H1 (cell line): ENCODE measurements at places on chromosomes 2 and 18.
A peak's percentile ranks its signal among the peaks of the same experiment; 100 is the strongest.

DNA sequence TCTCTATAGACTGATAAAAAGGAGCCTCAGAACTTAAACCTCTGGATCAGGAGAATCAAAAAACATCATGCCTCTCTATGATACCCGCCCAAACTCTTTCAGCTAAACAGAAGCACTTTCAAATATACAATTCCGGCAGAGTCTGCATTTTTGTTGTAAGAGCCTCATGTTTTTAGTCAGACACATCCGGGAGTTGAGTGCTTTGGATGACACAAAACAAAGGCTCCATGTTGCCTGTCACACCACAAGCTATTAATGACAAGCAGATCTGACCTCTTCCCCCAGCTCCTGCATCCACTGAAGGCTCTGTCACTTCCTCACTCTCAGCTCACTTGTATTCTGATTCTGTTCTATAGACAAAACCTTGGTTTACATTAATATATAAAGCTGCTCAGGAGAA lies 33.2 kb downstream of the SLC38A11 start:
- H3K4me3 ChIP-seq, result no peak overlapping the region
- no peaks in the 10 kb centered on the region for H3K27me3 ChIP-seq

DNA sequence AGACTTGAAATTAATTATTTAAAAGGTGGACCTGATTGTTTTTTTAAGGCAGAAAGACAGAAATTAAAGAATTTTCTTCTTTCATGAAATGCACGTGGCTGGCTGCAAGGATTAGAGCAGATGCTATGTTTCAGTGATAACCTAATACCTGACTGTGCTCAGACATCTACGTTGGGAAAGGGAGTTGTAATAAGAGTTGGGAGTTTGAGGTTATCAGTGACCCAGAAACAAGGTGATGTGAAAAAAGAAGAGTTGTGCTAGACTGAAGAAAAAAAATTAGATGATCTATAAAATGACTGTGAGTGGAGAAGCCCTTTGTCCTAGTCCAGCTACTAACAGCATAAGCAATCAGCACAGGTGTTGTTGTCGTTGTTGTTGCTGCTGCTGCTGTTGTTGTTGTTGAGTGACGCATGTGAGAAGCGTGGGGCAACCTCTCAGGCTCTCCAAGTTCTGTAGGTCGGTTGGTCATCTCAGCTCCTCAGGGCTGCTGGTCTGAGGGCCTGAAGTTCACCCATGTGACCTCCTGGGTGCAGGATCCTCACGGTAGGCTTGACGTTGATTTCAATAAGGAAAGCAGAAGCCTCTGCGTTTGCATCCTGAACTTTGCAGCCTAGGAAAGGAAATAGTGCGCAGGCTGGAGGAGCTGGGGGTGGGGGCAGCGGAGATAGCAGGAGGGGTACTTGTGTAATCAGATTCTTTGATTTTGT lies 7.6 kb downstream of the POU3F3 start:
- peaks cover 21% of the 10 kb centered on the region for H3K4me1 ChIP-seq
- no peaks in the 10 kb centered on the region; the same call in 1 of the 2 replicates for H3K36me3 ChIP-seq
- no peak for DNase-seq
- no peak overlapping the region for H3K27ac ChIP-seq
- H3K4me3 ChIP-seq, result peak overlapping the region; percentile 47

DNA sequence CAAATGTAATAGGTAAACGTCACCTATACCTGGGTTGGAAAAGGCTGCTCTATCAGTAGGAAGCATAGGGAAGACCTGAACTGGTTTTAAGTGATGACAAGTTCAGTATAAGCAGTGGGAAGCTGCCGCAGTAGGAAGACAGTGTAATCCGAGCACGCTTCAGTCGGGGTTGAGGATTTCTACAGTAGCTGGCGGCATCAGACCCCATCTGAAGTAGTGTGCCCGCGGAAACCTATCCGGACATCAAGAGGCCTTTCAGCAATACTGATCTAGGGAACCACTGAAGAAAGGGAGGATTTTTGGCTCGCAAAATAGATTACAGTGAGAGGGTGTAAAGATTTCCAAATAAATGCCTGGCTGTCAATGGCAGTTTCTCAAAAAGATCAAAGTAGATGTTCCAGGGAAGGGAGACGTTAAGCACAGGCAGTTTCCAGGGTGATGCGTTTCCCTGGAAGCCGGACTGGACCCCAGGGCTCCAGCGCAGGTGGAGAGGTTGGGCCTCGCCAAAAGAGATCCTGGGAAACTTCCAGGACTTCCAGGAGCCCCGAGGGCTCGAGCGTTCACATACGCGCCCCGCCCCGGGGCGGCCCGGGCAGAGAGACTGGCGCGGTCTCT lies 5.3 kb downstream of the LOXL3 start:
- H3K36me3 ChIP-seq, result no peaks in the 10 kb centered on the region
- H3K27ac ChIP-seq, result no peak overlapping the region
- DNase-seq, result no peak
- H3K4me3 ChIP-seq, result peak overlapping the region; percentile 72
- peaks cover 6% of the 10 kb centered on the region for H3K4me1 ChIP-seq

GRCh38 chr2:15937105-15937881 lies 3.1 kb upstream of the MYCN start:
- DNase-seq, result no peak
- H3K4me1 ChIP-seq, result peaks cover 23% of the 10 kb centered on the region
- peaks cover 5% of the 10 kb centered on the region; the same call in 1 of the 2 replicates for H3K36me3 ChIP-seq
- H3K27ac ChIP-seq, result no peak overlapping the region

DNA sequence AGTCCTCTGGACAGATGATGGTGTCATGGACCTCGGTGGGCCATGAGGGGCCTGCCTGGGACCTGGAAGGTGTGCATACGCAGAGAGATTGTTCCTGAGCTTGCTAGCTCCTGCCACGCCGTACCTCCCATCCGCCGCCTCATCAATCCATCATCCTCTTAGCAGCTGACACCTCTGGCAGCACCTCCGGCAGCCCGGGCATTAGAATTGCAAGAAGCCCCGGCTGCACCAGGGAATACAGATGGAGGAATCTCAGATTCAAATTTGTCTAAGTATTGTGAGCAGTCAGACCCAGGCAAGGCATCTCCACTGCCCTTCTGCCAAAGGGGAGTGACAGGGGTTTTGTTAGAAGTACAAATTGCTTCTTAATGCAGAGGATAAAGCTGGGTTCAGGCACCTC lies 4.5 kb downstream of the C1QL2 start:
- DNase-seq, result no peak
- peaks cover 26% of the 10 kb centered on the region for H3K27me3 ChIP-seq

- H3K27ac ChIP-seq, result no peak overlapping the region
- no peaks in the 10 kb centered on the region for H3K36me3 ChIP-seq
- DNase-seq, result no peak
- no peak overlapping the region for H3K4me3 ChIP-seq
- no peaks in the 10 kb centered on the region for H3K4me1 ChIP-seq
Observed at GRCh38 chr2:64166637-64167420, 22.6 kb upstream of the PELI1 start.

DNA sequence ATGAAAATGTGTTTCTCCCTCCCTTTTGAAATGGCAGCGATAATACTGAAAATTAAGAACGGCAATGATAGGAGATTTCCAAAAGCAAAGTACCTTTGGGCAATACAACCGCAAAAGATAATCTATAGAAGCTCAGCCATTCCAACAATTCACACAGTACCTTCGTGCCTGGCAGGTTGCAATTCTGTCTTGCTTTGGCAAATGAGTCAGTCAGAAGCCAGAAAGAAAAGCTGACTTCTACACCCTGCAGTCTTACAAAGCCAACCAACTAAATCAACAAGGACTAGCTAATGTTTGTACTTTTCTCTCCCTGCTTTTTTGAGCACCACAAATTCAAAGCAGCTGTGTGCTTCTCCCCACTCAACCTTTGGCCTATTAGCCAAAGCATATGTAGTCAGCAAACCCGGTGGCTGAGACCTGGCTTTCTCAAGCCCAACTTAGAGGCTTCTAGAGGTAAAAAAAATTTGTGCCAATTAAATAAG lies 25.7 kb upstream of the ID2 start:
- no peak overlapping the region for H3K27ac ChIP-seq
- H3K27me3 ChIP-seq, result no peaks in the 10 kb centered on the region
- no peaks in the 10 kb centered on the region; the same call in 1 of the 2 replicates for H3K4me1 ChIP-seq
- no peak overlapping the region for H3K4me3 ChIP-seq
- H3K36me3 ChIP-seq, result no peaks in the 10 kb centered on the region
- DNase-seq, result no peak

DNA sequence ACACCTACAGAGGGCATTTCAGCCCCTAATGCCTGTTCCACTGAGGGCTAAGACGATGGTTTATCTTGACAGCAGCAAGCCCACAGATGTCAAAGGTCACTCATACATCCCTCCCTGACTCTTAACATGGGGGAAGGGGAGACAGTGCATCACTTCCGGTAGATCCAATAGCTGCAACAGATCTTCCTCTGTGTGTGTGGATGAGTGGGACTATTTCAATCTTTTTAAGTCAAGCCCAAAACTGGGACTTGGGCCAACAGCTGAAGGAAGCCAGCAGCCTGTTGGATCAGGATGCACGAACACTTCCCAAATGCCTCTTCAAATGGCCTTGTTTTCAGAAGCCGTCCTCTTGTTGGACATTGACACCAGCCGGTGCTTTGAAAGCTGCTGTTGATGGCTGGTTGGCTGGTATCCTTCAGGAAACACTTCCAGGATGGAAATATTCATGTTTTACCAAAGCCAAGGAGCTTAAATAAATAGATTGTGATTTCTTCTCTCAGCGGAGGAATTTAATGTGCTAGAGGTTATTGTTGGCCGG lies 59.2 kb downstream of the IL1R2 start:
- H3K27ac ChIP-seq, result no peak overlapping the region
- H3K4me3 ChIP-seq, result no peak overlapping the region
- H3K27me3 ChIP-seq, result no peaks in the 10 kb centered on the region

DNA sequence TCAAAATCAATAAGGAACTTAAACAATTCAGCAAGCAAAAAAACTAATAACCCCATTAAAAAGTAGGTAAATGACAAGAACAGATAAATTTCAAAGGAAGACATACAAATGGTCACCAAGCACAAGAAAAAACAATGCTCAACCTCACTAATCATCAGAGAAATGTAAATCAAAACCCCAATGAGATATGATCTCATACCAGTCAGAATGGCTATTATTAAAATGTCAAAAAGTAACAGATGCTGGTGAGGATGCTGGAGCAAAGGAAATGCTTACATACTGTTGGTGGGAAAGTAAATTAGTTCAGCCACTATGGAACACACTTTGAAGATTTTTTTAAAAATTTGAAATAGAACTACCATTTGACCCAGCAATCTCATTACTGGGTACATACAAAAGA lies 538.0 kb downstream of the TMX3 start:
- H3K4me3 ChIP-seq, result no peak overlapping the region
- DNase-seq, result no peak
- no peaks in the 10 kb centered on the region for H3K27me3 ChIP-seq

GRCh38 chr2:12742891-12743290 lies 26.2 kb downstream of the TRIB2 start:
- no peak for DNase-seq
- H3K4me1 ChIP-seq, result no peaks in the 10 kb centered on the region
- H3K4me3 ChIP-seq, result no peak overlapping the region
- H3K27me3 ChIP-seq, result no peaks in the 10 kb centered on the region
- H3K27ac ChIP-seq, result no peak overlapping the region

GRCh38 chr2:113232123-113232522 lies 46.6 kb downstream of the PAX8 start:
- H3K4me3 ChIP-seq, result no peak overlapping the region
- H3K4me1 ChIP-seq, result no peaks in the 10 kb centered on the region
- no peak overlapping the region for H3K27ac ChIP-seq
- H3K27me3 ChIP-seq, result no peaks in the 10 kb centered on the region

DNA sequence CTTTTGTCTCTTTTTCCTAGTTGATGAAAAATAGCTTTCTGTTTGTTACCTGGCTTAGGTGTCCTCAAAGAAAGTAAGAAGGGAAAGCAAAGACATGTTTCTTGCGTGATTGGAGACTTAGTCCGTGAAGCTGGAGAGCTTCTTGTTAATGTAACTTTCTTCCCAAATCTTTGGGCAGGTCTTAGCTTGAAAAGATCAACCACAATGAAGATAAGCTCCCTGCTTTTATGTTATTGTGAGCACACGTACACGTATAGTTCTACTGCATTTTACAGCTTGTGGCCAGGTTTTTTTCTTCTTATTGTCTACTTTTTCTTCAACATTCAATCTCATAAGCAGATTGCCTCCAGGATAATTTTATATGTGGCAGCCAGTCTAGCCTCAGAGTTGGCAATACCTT lies 99.8 kb downstream of the DIS3L2 start:
- H3K4me1 ChIP-seq, result no peaks in the 10 kb centered on the region
- H3K27ac ChIP-seq, result no peak overlapping the region
- H3K36me3 ChIP-seq, result no peaks in the 10 kb centered on the region
- no peak overlapping the region for H3K4me3 ChIP-seq
- DNase-seq, result no peak
- no peaks in the 10 kb centered on the region for H3K27me3 ChIP-seq

DNA sequence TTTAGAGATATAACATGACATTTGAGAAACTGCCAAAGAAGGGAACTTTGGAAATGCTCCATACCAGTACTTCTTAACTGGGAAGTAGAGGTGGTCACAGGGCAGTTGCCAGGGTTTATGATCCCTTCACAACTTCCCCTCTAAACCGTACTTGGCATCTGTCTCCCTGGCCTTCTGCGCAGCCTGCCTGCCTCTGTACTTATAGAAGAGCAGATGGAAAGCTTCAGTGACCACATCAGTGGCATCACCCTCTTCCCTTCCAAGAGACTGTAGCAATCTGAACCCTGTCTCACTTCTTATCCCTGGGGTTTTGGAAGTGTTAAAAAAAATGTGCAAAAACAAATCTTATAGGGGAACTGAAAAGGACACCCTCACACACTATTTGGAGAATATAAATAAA lies 64.1 kb downstream of the EIF2AK3 start:
- no peaks in the 10 kb centered on the region; the same call in 1 of the 2 replicates for H3K4me1 ChIP-seq
- no peaks in the 10 kb centered on the region for H3K27me3 ChIP-seq
- H3K27ac ChIP-seq, result no peak overlapping the region
- H3K4me3 ChIP-seq, result no peak overlapping the region
- H3K36me3 ChIP-seq, result no peaks in the 10 kb centered on the region

DNA sequence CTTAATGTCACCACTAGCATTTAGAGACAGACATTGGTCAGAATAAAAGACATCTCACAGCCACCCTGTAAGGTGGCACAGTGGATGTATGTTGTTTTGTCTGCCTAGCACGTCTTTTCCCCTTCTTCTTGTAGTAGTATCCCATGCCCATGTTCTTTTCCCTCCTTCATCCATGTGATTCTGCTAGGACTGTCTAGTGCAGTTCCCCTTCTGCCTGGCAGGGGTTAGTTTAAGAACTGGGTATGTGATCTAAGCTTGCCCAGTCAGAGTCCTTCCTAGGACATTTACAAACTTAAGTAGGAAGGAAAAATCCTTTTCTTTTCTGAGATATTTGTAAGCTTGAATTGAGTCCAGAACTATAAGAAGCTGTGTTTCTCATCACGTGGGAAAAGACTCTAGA lies 172.3 kb downstream of the BABAM2 start:
- H3K4me1 ChIP-seq, result no peaks in the 10 kb centered on the region
- no peak for DNase-seq
- no peaks in the 10 kb centered on the region for H3K27me3 ChIP-seq
- H3K27ac ChIP-seq, result no peak overlapping the region

GRCh38 chr2:22950431-22950830 lies 434.5 kb upstream of the KLHL29 start:
- H3K4me1 ChIP-seq, result no peaks in the 10 kb centered on the region
- DNase-seq, result no peak
- H3K36me3 ChIP-seq, result no peaks in the 10 kb centered on the region
- no peak overlapping the region for H3K27ac ChIP-seq
- no peaks in the 10 kb centered on the region for H3K27me3 ChIP-seq
- no peak overlapping the region for H3K4me3 ChIP-seq
